ENCODE measurements at places on chromosomes 3 and 15.
A peak's percentile ranks its signal among the peaks of the same experiment; 100 is the strongest.

DNA sequence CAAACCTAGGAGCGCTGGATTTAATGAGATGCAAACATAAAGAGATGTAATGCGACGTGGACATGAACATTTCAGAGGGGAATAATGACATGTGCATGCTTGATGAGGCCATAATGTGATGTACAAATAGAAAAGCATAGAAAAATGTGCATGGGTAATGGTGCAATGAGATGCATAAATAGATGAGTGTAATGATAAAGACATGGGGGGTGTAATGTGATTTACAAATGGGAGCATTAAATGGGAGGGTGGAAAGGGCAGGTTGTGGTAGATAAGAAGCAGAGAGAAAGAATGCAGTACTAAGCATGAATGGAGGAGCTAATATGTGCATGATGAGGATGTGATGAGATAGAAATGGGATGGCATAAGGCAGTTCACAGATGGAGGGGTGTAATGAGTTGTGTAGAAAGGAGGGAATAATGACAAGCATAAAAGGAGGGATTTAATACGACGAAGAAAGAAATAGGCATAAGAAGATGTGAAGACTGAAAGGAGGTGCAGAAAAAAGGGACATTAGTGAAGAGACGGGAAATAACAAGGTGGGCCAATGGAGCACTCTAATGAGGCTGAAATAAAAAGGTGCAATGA is 137.5 kb upstream of the CCNL1 start:
- DNase-seq: no peak

GRCh38 chr3:37985637-37986320 is 4.8 kb upstream of the VILL start:
- DNase-seq: peak; percentile 60

- DNase-seq: no peak
These were observed 16.7 kb upstream of the DENND6A start for GRCh38 chr3:57709559-57709958.

GRCh38 chr3:108106449-108106848 is 15.6 kb upstream of the CD47 start:
- no peak for DNase-seq

GRCh38 chr3:122514123-122515019 is at the start of gene KPNA1:
Gene KPNA1, minus strand, starts transcription at chr3:122514939. Its CDS starts 18,374 bp downstream, at chr3:122496565.
- DNase-seq: peak; percentile 93

GRCh38 chr3:160870327-160870726 is 114.3 kb downstream of the PPM1L start:
- no peak for DNase-seq

DNA sequence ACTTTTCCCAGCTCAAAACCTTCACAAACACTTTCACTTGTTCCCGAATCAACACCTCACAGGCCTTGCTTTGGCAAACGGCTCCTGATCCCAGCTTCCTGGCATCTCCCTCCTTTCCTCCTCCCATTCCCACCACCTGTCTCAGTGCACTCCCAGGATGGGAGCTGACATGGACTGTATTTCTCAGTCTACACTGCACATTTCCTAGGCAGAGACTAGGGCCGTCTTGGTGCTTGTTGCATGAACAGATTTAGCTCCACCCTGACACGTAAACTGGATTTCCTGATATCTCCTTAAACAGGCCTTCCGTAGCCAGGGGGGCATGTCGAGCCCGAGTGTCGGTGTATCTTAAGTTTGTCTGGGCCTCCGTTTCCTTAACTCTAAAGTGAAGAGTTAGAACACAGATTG is 790 bp upstream of the WHAMM start:
- no peak for DNase-seq

- DNase-seq: no peak
These were observed 13.4 kb upstream of the RTP1 start for GRCh38 chr3:187183903-187184302.
